ENCODE measurements at places on chromosomes 5 and 9. TPM values are rescaled to one million over a fixed set of nuclear protein-coding genes. Genes with fewer than 3 reads are reported as not detected.

The GHR gene
- 10.5 TPM for polyA plus RNA-seq

The RNF183 gene
- 0.91 TPM for polyA plus RNA-seq

The LHX3 gene
- polyA plus RNA-seq: not detected

The PDE6A gene
- polyA plus RNA-seq: 1.0 TPM

The CDH6 gene
- 13.1 TPM for polyA plus RNA-seq

The FBP2 gene
- 0.25 TPM for polyA plus RNA-seq

The STING1 gene
- polyA plus RNA-seq: 19.6 TPM

The WNT8A gene
- not detected for polyA plus RNA-seq

The CCNB1 gene
- polyA plus RNA-seq: 40.7 TPM

The DRD1 gene
- polyA plus RNA-seq: 0.04 TPM

The ROR2 gene
- polyA plus RNA-seq: 17.5 TPM

The TLR4 gene
- polyA plus RNA-seq: 6.2 TPM

The IL4 gene
- not detected for polyA plus RNA-seq

The LCN1 gene
- polyA plus RNA-seq: 0.09 TPM

The TBC1D2 gene
- 30.1 TPM for polyA plus RNA-seq

The ARHGEF37 gene
- polyA plus RNA-seq: 4.5 TPM

The CAMK4 gene
- polyA plus RNA-seq: 10.9 TPM

The DNAH5 gene
- polyA plus RNA-seq: 0.34 TPM

The ESM1 gene
- polyA plus RNA-seq: 2.9 TPM

The PCDHA11 gene
- 1.3 TPM for polyA plus RNA-seq

The TMC1 gene
- 0.16 TPM for polyA plus RNA-seq

The PAEP gene
- polyA plus RNA-seq: 0.09 TPM

The FBP1 gene
- polyA plus RNA-seq: 259 TPM

The ALDH1A1 gene
- 181 TPM for polyA plus RNA-seq

The ENTR1 gene
- polyA plus RNA-seq: 50.1 TPM

The IFNA2 gene
- not detected for polyA plus RNA-seq

The SPINK4 gene
- 82.4 TPM for polyA plus RNA-seq

The TUSC1 gene
- polyA plus RNA-seq: 13.2 TPM

The APBA1 gene
- 7.4 TPM for polyA plus RNA-seq

The NEUROG1 gene
- polyA plus RNA-seq: not detected

The DEPDC1B gene
- polyA plus RNA-seq: 15.3 TPM

The AOPEP gene
- 44.3 TPM for polyA plus RNA-seq

The SPATA31A3 gene
- polyA plus RNA-seq: not detected

The PCDHGB2 gene
- 1.0 TPM for polyA plus RNA-seq

The PRUNE2 gene
- 68.1 TPM for polyA plus RNA-seq

The RLN2 gene
- polyA plus RNA-seq: 0.22 TPM

The CERCAM gene
- 19.9 TPM for polyA plus RNA-seq

The PCDHGA4 gene
- polyA plus RNA-seq: 0.79 TPM

The NR2F1-AS1 gene
- 7.2 TPM for polyA plus RNA-seq

The INSL4 gene
- not detected for polyA plus RNA-seq

The NR5A1 gene
- polyA plus RNA-seq: 0.09 TPM

The FOXD4L6 gene
- 0.06 TPM for polyA plus RNA-seq

The CRHBP gene
- polyA plus RNA-seq: 0.76 TPM

The STK32A gene
- 3.3 TPM for polyA plus RNA-seq

The CYLC2 gene
- not detected for polyA plus RNA-seq

The FOXE1 gene
- polyA plus RNA-seq: 0.01 TPM

The EIF4EBP3 gene
- 14.7 TPM for polyA plus RNA-seq

The STC2 gene
- polyA plus RNA-seq: 1.3 TPM

The PPP3R2 gene
- polyA plus RNA-seq: 0.01 TPM

The PHPT1 gene
- 312 TPM for polyA plus RNA-seq
